ENCODE measurements at places on chromosomes 6 and 20.

DNA sequence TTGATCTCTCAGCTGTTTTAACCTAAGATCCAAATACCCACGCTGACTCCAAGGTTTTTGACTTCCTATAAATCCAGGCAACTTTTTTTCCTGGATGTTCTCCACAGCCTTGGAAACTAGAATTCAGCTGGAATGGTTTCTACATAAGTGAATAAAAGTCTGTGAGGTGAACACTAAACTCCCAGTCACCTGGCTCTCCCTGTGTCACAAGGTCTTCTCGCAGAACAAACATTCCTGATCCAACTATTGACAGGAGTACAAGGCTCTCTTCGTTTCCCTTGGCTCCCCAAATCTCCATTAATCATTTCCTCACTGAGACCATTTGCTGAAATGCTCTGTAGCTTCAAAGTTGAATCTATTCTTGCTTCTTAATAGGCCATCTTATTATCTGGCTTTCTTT lies 265.7 kb downstream of the ADGRG6 start:
- no peak for DNase-seq

GRCh38 chr6:36688739-36689075 lies 8.9 kb upstream of the RAB44 start:
- DNase-seq, result no peak

- DNase-seq, result no peak
Measured at GRCh38 chr6:129473546-129473945, 236.4 kb downstream of the ARHGAP18 start.

DNA sequence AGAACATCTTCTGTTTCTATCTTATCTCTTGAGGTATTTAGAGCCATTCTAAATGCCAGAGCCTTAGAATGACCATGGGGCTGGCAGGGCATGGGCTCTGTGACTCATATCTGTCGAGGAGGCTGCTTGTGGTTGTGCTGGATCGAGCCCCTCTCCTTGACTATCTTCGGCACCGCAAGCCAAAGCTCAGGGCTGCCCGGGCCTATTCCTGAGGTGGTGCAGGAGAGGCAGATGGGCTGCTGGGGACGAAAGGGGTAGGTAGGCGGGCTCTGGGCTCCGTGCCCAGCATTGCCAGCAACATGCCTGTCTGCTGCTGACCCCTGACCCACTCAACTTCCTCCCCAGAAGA lies 89.9 kb downstream of the NOL4L start:
- DNase-seq, result no peak

GRCh38 chr20:46357030-46357514 lies 48.8 kb upstream of the CDH22 start:
- DNase-seq, result no peak

- no peak for DNase-seq
Measured at GRCh38 chr20:9300534-9300933, 213.9 kb upstream of the LAMP5 start.

- no peak for DNase-seq
Measured at GRCh38 chr6:73577676-73578075, 56.8 kb upstream of the EEF1A1 start.

GRCh38 chr20:58038123-58038654 lies 190.3 kb downstream of the ANKRD60 start:
- no peak for DNase-seq

- DNase-seq, result no peak
Measured at GRCh38 chr20:11372876-11373790, 544.6 kb upstream of the BTBD3 start.

DNA sequence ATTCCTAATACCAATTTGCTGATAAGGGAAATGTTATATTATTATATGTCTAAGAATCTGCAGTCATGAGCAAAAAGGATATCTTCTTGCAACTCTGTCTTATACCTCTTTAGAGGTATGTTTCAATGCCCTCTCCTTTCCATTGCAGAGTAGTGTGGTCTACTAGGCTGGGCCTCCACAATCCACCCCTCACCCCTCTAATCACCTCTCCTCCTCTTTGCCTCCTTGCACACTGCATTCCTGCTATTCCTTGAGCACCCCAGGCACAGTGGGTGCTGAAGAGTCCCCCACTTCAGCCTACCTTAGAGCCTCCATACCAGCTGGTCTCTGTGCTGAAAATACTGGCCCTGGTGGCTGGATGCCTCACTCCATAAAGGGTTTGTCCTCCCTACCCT lies 26.9 kb downstream of the ARMC2 start:
- no peak for DNase-seq

DNA sequence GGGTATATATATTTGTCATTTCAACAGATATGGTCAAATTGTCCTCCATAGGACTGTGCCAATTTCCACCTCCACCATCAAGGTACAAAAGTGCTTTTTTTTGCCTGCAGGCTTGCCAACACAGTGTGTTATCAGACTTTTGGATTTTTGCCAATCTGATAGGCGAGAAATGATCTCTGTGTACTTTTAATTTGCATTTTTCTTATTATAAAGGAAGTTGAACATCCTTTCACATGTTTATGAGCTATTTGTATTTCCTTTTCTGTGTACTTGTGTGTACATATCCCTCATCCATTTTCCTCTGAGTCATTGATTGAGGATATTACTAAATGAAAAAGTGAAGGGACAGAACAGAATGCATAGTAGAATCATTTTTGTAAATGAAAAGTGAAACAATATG lies 39.0 kb upstream of the PTPN1 start:
- no peak for DNase-seq

GRCh38 chr6:160974304-160974771 lies 17.2 kb upstream of the MAP3K4 start:
- DNase-seq, result peak; percentile 64

DNA sequence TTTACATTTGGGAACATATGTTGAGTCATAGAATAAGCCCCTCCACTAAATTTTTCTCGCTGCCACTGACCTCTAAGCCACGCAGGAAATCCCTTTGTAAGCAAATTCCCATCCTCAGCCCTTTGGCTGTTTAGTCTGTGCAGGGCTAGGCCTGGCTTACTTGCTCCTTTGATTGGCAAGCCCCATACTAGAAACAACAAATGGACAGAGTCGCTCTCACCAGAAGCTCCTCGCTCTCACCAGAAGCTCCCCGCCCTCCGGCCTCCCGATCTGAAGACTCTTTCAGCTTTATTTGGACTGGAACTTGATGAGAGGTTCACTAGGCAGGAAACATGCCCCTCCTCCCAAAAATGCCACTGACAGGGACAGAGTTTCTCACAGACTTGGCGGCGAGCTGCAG lies 149.2 kb upstream of the EXOC2 start:
- DNase-seq, result no peak

GRCh38 chr6:148800536-148800935 lies 53.7 kb downstream of the UST start:
- no peak for DNase-seq

- no peak for DNase-seq
Measured at GRCh38 chr6:38897507-38897906, 151.1 kb upstream of the GLP1R start.

- peak; percentile 23 for DNase-seq
Measured at GRCh38 chr20:11098888-11099287, 425.1 kb upstream of the JAG1 start.

GRCh38 chr6:46690911-46691451 lies 3.3 kb downstream of the TDRD6 start:
- DNase-seq, result no peak

DNA sequence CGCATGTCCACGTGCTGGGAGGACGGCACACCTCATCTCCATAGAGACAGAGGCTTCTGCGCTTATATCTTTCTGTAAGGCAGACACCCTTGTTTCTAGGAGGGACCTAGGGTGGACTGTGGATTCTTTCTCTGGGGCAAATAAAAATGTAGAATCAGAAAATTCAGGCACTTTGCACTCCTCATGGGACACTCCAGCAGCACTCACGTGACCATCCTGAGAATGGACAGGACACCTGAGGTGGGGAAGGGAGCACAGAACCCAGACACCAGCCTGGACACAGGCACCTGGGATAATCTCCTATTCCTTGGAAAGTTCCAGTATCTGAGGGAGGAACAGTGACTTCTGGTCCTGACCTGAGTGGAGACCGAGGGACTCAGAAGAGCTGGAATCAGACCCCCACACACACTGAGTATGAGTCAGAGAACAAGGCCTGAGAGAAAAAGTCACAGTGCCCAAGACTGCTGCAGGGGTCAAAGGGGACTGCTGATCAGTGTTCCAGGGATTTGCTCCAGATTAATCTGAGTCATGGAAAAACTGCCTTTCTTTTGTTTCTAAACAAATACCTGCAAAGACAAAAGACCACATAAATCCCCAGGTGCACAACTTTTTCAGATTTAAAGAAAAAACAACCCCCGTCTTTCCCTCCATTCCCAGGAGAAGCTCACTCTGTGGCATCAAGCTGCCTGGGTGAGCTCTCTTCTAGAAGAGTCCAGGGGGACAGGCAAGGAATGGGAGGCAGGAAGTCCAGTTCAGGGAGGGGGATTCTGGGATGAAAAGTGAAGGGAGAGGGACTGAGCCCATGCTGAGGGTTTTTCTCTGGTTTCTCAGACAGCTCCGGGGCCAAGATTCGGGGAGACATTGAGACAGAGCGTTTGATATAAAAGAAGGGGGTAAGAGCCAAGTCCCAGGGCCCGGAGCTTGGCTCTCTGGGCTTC lies 35.6 kb upstream of the MICB start:
- DNase-seq, result no peak

DNA sequence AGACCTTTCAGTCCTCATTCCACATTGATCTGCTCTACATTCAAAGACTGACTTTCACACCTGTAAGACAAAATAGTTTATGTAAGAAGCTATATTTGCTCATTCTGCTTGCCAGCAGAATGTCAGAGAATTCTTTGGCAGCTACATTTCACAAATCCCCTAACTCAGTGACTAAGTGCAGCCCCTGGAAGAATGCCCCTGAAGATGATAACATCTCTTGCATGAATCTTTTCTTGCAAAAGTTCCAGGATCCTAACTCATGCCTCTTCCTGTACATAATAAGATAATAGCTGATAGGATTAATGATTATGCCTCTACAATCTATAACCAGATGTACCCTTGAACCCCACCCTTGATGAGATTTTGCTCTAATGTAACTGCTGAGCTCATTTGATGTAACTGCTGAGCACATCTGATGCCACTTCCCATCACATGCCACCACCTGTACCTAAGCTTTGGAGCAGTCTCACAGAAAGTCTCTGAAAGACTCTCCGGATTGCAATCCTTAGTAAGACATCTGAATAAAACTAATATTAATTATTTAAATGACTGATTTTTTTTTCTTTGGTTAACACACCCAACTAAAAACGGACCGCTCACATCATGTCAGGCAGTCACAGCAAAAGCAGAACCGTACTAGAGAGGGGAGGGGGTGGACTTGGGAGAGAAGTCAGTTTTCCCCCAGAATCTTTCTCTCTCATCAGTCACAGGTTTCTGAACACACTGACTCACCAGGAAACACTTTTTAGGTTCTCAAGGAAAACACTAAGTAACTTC lies 684 bp upstream of the DNAH8 start:
- DNase-seq, result no peak

DNA sequence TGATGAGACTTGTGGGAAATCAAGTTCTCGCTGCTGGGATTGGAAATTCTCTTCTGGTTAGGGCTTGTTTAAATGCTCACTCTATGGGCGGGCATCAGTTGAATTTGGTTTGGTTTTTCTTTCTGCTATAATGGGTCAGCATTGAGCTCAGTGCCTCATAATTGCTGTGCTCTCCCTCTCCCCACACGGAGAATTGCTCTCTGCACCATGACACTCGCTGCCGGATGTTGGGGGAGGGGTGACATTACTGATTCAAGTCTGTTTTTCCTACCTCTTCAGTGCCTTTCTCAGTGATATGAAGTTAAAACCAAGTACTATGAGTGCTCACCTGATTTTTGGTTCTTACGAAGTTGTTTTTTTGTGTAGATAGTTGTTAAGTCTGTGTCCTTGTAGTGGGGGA lies 599.6 kb downstream of the EPM2A start:
- no peak for DNase-seq

- no peak for DNase-seq
Measured at GRCh38 chr6:33202799-33203198, 1.7 kb upstream of the HSD17B8 start.

DNA sequence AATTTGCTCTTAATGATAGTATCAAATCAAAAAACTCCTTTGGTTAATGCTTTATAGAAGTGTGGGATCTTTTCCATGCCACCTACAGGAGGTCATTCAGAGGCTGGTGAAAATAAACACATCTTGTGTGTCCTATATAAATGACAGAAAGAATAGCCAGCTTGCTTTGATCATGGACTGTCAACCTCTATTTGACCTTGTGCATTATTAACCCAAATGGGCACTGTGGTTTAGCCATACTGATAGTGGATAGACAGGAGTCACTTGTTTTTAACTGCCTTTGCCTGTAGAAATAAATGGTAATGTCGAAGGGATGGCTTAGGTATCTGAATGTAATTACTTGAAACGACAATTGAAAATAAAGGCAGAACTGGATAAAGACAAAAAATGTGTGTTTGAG lies 123.8 kb downstream of the CDKAL1 start:
- DNase-seq, result no peak

- DNase-seq, result peak; percentile 31
Measured at GRCh38 chr20:17662333-17663039, 19.6 kb downstream of the RRBP1 start.

GRCh38 chr6:101539510-101540245 lies 146.2 kb downstream of the GRIK2 start:
- DNase-seq, result no peak

- DNase-seq, result peak; percentile 51
Measured at GRCh38 chr6:8131265-8131897, 29.0 kb upstream of the EEF1E1 start.

GRCh38 chr20:33773412-33774089 lies 37.6 kb upstream of the CHMP4B start:
- no peak for DNase-seq

GRCh38 chr6:123352279-123352678 lies 284.5 kb downstream of the TRDN start:
- no peak for DNase-seq

GRCh38 chr6:48628316-48628715 lies 517.3 kb upstream of the PTCHD4 start:
- no peak for DNase-seq

DNA sequence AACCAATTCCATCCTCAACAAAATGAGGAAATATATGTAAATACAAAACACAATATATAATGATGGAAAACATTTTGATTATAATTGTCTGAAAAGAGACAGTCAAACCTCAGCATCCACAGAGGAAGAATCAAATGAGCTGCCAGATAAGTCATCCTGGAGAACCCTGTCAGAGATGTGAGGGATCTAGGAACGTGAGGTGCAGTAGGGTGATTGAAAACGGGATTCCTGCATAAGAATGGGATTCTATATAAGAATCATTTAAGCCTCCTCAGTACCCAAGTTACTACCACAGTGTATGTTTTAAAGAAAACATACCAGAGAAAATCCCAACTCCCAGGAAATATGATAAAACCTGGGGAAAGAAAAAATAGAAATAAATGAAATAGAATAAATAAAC lies 690.5 kb downstream of the FRK start:
- DNase-seq, result no peak

GRCh38 chr20:33676121-33676520 lies 1.9 kb upstream of the NECAB3 start:
- no peak for DNase-seq

GRCh38 chr6:71038711-71039344 lies 82.0 kb upstream of the B3GAT2 start:
- DNase-seq, result no peak

Measured in A172 (cell line).